ENCODE measurements at places on chromosomes 16 and 17.

DNA sequence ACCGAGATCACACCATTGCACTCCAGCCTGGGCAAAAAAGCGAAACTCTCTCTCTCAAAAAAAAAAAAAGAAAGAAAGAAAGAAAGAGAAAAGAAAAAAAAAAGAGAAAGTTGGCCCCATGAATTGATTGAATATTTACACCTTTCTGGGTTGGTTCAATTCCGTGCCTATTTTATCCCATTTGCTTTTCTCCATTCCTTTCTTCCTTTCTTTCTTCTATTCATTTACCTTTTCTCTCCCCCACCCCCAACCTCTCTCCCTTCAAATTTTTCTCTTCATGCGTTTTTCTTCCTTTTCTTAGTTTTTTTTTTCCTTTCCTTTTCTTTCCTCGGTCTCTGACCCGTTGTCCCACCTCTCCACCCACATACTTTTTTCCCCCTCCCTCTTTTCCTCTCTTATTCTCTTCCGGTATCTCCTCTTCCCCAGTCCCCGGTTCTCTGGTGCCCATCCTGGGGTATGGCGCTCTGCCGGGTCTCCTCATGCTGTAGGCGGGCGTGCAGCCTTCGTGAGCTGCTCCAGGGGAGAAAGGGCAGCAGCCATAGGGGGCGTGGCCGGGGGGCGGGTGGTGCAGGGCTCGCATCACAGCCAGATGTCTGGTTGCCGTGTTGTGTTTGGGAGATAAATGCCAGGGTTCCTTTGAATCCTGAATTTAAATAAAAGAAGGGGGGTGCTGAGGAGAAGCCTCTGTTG is 5.3 kb upstream of the COL1A1 start:
- DNase-seq, result peak; percentile 79

DNA sequence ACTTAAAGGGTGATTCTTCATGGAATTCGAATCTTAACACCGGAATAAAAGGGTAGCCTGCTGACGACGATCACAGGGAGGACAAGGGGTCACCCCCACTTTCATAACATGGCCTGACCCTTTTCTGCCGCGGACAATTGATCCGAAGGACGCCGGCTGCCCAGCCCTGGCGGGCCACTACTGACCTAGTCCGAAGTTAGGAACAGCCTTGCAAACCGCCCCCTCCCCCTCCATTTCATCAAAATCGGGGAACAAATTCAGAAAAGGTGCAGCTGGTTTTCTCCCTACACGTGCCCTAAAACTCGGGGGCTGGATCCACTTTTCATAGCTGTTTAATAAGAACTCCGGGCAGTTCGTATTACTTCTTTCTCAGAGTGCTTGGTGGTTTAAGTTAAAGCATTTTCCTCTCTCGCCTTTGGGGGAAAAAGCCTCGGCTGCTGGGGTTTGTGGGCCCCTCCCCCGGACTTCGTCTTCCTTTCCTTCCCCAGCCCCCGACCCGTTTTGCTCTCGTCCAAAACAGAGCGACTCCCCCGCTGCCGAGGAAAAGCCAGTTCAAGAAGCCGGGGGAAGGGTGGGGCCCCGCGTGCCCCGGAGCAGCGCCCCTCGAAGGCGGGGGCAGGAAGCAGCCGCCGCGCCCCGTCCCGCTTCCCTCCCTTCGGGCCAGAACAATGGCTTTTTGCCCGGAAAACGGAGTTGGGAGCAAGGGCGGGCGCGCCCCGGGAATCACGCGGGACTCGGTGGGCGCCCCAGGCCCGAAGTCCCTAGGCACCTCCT is 641 bp upstream of the CBX2 start:
- DNase-seq, result peak; percentile 58

- DNase-seq, result no peak
Measured at GRCh38 chr16:87826798-87827587, 42.3 kb downstream of the SLC7A5 start.

GRCh38 chr16:85029408-85029784 is 1.8 kb downstream of the KIAA0513 start:
- DNase-seq, result peak; percentile 78

DNA sequence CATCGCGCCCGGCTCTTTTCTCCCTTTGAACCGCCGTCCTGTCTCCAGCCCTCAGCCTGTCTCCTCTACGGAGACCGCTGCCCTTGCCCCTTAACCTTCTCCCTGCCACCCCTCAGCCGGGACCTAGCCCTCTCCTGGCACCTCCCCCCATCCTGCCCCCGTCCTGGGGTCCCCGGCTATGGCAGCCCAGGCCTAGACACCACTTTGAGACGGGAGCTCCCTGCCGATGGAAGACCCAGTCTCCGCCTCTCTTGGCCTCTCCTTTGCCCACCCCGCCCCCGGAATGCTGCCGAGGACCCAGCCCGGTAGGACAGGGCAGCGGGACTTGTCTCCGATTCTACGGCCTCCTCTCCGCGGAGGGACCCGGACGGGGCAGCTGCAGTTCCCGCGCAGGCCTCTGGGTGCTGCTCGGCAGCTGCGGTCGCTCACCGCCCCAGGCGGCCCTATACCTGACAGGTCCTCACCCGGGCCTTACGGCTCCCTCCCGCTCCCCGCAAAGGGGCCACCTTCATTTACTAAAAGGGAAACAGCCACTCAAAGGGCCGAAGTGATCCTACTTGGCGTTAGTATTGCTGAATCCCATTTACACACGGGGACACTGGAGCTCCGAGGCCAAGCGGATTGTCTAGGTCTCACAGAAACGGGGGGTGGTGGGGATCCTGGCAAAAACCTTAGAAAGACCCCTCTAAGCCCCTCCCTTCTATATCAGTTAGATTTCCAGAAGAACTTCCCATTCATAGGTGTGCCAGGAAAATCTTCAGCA is 32.6 kb upstream of the TAC4 start:
- peak; percentile 65 for DNase-seq

GRCh38 chr16:70572050-70572925 is 48.7 kb downstream of the SF3B3 start:
- no peak for DNase-seq

GRCh38 chr16:5905935-5906334 is 808.3 kb upstream of the EEF2KMT start:
- DNase-seq, result no peak

DNA sequence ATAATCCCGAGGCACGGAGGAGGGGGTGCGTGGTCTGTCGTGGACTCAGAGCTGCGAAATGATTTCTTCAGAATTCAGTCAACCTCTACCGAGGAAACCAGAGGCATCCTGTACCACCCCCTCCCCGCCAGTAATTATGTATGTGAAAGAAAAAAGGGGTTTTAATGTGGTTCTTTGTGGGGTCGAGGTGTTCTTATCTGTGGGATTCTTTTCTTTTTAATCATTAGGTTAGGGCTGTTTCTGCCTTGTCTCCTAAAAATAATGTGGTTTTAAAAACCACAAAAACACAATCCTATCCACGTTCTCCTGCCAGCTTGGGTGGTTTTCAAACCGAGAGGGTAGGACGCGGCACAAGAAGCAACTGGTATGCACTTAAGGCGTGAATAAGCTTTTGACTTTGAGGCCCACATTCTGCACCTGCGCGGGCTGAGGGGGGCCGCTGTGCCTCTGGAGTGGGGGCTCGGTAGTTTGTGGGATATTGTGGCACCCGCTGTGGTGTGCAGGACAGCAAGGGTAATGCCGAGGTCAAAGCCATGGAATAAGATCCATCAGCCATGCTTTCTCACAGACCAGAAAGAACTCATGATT is 1.0 kb downstream of the SLC47A1 start:
- no peak for DNase-seq

- no peak for DNase-seq
Measured at GRCh38 chr16:89621698-89622409, 8.4 kb downstream of the DPEP1 start.

DNA sequence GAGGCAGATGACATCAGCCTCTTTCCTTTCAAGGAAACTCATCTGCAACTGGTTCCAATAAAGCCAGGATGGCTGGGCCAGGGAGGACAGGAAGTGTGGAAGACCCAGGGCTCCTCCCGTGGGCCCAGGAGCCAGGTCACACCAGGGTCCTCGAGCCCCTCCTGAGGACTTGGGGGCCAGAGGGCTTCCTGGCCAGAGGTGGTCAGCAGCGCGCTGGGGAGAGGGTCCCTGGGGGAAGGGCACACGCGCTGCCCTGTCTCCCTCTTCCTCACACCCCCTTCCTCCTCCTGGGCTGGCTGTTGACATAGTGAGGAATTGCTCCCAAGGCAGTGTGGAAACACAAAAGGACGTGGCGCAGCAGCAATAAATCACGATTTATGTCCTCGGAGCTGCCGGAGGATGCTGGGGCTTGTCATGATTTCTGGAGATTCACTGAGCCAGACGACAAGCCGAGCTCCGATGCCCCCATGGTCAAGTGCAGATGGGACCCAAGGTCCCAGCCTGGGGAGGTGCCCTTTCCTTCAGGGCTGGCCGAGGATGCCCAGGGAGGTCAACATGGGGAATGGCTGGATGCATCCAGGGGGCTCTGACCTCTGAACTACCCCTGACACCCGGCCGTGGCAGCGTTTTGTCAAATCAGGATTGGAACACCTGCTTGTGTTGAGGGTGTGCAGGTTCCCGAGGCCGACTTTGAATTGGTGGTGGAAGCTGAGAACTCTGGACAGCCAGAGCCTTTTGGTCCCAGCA is 152.6 kb downstream of the IRF8 start:
- DNase-seq, result no peak

GRCh38 chr17:64622931-64623654 is 39.0 kb downstream of the SMURF2 start:
- DNase-seq, result peak; percentile 92

GRCh38 chr17:6356562-6356961 is 78.4 kb downstream of the AIPL1 start:
- DNase-seq, result no peak

DNA sequence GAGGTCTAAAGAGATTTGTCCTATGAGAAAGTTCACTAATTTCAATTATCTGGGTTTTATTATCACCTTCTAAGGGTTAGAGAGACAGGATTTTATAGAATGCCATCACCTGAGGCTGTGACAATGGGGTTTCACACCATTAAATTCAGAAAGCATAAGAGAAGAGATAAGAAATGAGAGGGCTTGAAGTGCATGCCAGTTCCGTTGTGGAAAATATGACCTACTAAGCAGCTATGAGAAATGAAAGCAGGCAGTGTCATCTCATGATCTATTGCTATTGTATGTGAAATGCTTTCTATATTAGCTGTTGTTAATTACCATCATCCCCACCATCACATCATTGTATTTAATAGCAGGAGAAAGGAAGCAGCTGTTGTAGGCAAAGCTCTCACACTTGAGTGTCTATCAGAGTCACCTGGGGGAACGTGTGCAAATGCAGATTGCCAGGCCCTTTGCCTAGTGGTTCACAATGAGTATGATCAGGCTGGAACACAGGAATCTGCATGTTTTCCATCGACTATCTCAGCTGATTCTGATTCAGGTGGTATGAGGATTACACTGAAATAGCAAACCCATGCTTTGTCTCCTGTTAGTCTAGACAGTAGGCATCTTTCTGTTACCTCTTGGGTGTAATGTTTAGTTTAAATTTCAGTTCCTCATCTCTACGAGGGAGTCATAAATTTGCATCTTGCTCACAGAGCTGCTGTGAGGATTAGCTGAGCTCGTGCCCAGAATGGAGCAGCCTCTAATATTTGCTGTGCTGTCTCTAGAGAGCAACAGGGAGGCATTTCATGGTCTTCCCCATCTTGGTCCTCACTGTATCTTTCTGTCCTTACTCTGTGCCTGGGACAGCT is 256.4 kb downstream of the CDH13 start:
- DNase-seq, result no peak

GRCh38 chr16:70523743-70524398 is at the start of gene SF3B3:
SF3B3 (plus strand) TSS chr16:70523816; CDS start chr16:70526657, 2,841 bp downstream.
- peak; percentile 72 for DNase-seq

DNA sequence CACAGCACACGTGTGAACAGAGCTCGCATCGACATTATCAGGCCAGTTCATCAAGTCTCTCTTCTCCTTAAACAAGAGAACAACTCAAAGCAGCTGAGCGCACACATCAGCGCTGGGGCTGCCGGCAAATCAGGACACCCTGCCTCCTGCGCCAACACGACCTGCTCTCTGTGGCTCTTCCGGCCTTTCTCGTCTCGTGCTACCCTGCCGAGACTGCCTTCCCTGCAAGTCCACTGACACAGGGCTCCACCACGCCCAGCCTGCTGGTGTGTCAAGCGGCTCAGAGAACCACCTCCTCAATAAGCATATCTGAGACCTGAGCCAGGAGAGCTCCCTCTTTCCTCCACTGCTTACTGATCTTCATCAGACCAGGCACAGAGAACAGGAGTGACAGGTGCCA is 96.9 kb downstream of the ZNF778 start:
- no peak for DNase-seq

- DNase-seq, result peak; percentile 25
Measured at GRCh38 chr16:28823291-28823872, 583 bp downstream of the ATXN2L start.

GRCh38 chr16:27169511-27170071 is 33.7 kb upstream of the KDM8 start:
- DNase-seq, result peak; percentile 61

GRCh38 chr17:11515901-11516300 is 82.4 kb upstream of the DNAH9 start:
- no peak for DNase-seq

DNA sequence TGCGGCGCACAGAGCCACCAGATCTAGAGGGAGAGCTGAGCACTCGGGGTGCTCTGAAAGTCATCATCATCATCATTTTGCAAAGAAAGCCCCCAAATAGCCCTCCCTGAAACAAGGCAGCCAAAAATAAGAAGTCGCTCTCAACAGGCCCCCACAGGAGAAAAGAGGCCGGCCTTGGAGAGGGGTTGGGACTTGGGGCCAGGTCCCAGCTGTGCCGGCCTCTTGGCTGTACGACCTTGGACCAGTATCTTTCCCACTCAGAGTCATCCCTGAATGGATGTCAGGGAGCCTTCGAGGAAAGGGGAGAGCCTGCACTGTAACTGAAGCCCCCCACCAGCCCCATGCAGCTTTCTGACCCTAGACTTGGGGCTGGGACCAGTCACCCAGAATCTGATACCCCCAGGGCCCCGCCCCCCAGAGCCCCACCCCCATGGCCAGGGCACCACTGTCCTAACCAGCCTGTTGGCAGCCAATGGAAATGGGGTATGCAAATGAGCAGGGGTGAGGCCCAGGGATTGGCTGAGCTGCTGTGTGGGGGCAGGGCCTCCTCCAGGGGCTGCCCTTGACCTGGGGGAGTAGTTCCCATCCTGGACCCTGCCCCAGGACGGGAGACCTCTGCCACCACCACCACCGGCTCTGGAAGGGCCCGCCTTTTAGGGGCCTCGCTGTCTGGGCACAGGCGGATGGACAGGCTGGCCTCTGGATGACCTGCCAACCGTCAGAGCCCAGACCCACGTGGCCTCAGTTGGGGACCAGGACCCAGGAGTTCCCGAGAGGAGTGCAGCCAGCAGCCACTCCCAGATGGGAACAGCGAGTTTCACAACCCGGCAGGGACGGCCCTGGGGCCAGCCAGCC is 15.4 kb downstream of the ZFPM1 start:
- DNase-seq, result peak; percentile 17

- no peak for DNase-seq
Measured at GRCh38 chr16:60214311-60214710, 1480.2 kb upstream of the GOT2 start.

- no peak for DNase-seq
Measured at GRCh38 chr16:84027625-84028024, 15.0 kb downstream of the SLC38A8 start.

Data from EL (cell line).